ENCODE measurements at places on chromosomes 2 and 18.

GRCh38 chr2:96894151-96894531, 24.3 kb upstream of the SEMA4C start:
- DNase-seq, result no peak

DNA sequence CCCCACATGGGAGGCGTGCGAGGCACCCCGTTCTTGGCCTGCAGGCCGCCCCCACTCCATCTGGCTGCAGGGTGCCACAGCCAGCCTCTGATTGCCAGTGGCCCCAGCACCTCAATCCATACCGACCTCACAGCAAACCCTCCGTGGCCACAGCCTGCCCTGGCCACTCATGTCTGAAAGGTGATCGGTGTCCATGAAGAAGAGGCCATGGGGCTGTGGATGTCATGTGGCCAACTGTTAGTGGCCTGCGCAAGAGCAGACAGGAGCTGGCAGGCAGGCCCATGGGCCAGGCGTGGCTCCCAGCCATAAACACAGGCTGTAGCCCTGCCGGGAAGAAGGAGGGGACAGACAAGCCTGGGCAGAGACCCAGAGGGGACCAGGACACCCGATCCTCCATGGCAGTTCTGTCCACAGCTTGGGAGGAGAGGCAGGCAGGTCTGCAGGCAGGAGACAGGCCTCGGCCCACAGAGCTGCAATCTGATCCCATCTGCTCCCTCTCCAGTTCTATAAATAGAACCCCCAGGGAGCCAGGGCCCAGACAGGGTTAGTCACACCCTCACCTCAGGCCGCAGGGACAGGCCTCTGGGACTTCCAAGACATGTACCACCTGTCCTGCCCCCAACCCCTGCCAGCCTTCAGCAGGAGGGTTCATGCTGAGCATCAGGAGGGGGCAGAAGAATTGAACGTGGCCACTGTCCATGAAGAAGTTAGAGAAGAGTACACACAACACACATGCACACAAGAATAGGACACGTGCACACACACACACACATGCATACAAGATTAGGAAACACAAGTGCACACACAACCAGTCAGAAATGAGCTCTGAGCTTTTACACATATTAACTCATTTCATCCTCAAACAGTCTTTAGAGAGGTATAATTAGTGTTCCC, 16.9 kb downstream of the STEAP3 start:
- DNase-seq, result peak; percentile 18

DNA sequence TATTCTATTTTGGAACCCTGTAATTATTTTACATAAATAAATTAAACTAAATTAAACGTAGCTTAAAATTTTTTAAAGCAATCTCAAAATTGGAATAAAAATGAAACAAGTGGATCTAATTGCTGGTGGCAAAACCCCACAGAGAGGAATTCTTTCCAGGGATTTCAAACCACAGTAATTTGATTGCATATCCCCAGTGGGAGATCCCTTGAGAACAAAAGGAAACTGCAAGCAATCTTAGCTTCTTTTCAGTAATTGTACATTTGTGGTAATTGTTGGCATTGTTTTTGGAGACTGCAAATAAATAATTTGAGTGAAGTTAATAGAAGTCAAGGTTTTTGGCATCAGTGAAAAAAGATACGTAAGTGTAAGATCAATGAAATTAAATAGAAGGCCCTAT, 58.7 kb upstream of the MYCN start:
- no peak for DNase-seq

DNA sequence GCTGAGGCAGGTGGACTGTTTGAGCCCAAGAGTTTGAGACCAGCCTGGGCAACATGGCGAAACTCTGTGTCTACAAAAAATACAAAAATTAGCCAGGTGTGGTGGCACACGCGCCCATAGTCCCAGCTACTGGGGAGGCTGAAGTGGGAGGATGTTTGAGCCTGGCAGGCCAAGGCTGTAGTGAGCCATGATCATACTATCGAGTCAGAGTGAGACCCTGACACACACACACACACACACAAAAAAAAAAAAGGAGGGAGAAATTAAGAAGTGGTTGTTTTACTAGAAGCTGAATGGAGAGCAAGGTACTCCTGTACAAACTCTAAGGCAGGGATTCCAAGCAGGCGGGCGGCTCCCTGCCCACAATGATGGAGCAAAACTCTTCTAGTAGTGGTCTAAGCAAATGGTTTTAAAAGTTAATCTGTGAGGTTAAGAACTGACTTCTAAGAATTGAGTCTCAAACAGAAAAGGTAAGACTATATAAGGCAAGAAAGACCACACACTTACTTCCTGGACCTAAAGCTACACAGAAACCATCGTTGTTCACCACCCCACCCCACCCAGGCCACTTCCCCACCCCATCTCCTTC, 2.6 kb downstream of the ANKRD44 start:
- DNase-seq, result no peak

DNA sequence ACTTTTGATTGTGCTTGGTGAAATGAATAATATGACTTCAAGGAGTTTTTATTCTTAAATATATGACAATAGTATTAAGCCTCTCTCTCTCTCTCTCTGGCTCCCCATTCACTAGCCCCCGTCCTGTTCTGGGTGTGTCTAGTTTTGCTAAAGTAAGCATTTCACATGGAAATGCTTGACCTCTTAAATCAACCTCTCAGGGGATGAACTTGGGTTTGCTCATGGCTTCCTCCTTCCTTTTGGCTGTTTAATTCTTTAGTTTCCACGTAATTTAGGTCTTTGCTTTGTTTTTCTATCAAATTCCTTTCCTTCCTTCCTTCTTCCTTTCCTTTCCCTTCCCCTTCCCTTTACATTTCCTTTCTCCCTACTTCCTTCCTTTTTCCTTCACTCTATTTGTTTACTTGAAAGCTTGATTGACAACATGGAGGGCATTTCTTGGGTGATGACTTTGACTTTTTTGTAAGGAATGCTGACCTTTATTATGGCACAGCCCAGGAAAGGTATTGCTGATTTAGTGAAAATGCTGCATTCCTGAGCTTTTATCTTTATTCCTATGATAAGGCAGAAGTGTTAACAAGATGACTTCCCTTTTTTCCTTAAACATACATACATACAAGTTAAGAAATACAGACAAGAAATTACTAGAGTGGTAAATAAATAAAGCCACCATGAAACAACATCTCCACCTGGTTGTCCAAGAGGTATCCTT, 3.6 kb downstream of the DPP4 start:
- DNase-seq, result no peak

- no peak for DNase-seq
Observed at GRCh38 chr2:67499989-67500388, 102.9 kb downstream of the ETAA1 start.

DNA sequence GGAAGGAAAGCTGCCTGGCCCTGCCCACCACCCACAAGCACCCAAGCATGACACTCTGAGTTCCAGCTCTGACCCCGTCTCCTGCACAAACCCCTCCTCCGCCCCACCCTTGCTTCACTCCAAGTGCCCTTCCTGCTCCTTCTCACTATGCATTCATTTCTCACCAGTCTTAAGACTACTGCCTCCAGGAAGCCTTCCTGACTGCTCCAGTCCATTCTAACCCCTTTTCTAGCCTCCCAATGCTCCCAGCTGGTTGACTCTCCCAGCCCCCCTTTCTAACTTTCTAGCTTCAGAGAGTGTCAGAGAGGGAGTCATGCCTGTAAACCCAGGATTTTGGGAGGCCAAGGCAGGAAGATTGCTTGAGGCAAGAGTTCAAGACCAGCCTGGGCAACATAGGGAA, 8.2 kb upstream of the NAGK start:
- DNase-seq, result no peak

DNA sequence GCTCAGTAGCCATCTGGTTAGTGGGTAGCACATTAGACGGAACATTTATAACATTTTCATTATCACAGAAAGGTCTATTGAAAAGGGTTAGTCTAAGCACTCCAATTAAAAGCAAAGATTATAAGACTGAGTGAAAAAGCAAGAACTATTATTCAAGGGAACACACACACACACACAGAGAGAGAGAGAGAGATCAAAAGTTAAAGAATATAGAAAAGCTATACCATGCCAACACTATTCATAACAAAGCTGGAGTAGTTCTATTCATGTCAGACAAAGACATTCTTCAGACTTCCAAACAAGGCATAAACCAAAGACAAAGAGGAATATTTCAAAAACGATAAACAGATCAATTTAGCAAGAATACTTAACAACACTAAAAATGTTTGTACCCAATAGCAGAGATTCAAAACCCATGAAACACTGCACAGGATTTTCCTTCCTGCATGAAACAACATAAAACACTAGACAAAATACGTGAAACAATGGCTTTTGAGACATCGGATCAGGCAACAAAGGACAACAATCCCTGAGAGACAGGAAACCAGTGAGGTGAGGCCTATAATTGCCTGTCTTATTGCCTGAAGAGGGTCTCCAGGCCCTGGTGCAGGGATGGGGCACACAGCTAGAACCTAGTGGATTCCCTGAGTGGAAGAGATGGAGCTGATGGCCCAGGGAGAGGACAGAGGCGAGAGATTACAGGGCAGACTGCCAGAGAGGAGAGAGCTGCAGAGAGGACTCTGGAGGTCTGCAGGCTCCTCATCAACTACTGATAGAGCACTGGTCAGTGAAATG, 83.6 kb upstream of the NPAS2 start:
- no peak for DNase-seq

DNA sequence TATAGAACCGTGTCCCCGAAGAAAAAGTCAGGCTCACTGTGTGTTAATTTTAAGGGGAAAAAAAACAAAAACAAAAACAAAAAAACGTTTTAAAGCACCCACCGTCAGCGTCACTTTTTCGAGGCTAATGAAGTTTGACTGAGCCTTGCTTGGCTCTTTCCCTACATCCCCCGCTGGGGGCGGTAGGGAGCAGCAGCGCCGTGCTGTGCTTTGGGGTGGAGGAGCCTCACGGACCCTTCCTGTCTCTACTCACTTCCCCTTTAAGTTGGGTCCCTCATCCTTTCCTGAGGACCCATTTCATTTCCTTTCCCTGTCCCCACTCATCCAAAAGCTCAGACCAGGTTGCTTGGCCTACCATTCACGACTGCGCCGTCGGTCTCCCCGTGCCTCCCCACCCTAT, 82.8 kb upstream of the RPL31 start:
- DNase-seq, result no peak

- DNase-seq, result no peak
Observed at GRCh38 chr2:28627722-28628480, 123.7 kb upstream of the PPP1CB start.

- peak; percentile 36 for DNase-seq
Observed at GRCh38 chr2:42367835-42368234, 6.8 kb upstream of the COX7A2L start.

GRCh38 chr2:163556511-163556910, 179.3 kb downstream of the FIGN start:
- no peak for DNase-seq

DNA sequence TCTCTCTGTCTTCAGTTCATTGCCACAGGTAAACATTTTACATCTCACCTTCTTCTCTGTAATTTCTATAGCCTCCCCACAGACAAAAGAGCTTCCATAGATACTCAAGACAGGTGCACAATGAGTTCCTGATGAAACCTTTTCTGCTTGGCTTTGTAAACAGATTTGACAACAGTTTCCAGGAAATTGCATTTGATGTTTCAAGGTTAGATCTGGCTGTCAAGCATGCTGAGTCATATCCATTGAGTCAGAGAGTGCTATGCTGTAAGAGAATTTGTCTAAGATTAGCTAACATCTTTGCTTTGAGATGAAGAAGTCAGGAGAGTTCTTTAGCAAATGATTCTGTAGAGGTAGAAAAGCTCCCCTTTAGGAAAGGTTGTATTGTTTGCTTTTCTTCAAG, 40.6 kb upstream of the MAP2 start:
- DNase-seq, result no peak

DNA sequence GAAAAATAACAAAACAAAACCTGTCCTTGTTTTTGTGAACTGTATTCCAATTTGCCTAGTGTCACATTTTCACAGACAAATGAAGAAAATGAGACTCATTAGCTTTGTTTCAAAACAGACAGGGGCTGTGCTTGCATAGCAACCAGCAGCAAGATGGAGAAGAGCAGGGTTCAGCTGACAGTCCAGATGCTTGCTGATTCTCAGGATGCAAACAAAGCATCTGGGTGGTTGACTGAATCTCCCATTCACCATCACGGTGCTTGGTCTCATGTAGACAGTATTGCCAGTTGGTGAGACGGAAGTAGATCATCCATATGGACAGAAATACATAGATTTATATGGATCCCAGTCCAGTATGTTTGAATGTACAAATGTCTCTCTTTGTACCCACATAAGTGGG, 326.8 kb downstream of the CCDC85A start:
- DNase-seq, result no peak

- DNase-seq, result no peak
Observed at GRCh38 chr18:62768558-62768943, 53.2 kb downstream of the PHLPP1 start.

GRCh38 chr2:15346624-15347023, 214.5 kb downstream of the NBAS start:
- DNase-seq, result no peak

GRCh38 chr2:36577884-36578283, 20.1 kb downstream of the FEZ2 start:
- no peak for DNase-seq

DNA sequence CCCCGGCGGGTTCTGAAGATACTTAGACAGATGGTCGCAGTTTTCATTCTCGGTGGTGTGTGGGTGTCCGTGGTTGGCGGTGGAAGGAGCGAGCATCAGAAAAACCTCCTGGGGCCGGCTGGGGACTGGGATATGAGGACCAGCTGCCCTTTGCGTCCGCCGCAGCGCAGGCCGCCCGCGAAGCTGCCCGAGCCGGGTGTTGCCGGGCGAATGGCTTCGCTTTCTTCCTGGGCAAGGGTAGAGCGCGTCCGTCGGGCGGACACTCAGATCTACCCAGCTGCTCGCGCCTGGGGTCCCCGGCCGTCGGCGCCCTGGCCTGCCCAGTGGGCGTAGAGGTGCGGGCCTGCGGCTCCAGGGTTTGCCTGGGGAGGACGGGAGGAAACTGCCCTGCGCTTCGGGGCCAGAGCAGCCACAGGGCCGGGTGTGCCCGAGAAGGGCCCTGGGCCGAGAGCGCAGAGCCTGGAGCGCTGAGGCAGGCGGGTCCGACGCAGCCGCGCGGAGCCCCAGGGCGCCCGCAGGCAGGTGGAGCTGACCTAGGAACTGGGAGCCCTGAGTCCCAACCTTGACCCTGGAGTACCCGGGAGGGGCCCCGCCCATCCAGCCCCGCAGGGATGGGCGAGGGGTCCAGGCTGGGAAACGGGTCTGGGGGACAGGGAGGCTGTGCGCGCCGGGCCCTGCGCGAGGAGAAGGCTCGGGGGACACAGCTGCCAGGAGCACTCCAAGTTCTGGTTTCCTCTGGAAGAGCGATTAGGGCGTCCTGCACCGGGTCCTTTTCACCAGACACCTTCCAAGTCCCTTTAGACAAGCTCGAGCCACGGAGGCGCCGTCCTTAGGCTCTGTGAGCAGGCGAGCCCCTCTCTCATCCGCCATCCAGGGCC, 1.3 kb downstream of the TWIST2 start:
- no peak for DNase-seq

- no peak for DNase-seq
Observed at GRCh38 chr2:150885774-150886386, 375.8 kb downstream of the RBM43 start.

- no peak for DNase-seq
Observed at GRCh38 chr2:45382744-45383143, 228.3 kb downstream of the SRBD1 start.
